ENCODE measurements at places on chromosomes 13 and 19. TPM values are rescaled to one million over a fixed set of nuclear protein-coding genes. Genes with fewer than 3 reads are reported as not detected.

SHC2 gene
- 0.13 TPM for total RNA-seq

C19orf12 gene
- 35.3 TPM for total RNA-seq

ASPDH gene
- not detected for total RNA-seq

DNA sequence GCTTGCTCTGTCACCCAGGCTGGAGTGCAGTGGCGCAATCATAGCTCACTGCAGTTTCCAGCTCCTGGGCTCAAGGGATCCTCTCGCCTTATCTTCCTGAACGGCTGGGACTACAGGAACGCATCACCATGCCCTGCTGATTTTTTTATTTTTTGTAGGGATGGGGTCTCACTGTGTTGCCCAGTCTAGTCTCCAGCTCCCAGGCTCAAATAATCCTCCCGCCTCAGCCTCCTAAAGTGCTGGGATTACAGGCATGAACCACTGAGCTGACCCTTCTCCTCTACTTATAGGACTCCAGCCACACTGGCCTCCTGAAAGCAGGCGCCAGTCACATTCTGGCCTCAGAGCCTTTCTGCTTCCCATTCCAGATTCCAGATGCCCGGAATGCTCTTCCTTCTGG is 10.5 kb downstream of the DACT3 start:
- no peak for DNase-seq

DNA sequence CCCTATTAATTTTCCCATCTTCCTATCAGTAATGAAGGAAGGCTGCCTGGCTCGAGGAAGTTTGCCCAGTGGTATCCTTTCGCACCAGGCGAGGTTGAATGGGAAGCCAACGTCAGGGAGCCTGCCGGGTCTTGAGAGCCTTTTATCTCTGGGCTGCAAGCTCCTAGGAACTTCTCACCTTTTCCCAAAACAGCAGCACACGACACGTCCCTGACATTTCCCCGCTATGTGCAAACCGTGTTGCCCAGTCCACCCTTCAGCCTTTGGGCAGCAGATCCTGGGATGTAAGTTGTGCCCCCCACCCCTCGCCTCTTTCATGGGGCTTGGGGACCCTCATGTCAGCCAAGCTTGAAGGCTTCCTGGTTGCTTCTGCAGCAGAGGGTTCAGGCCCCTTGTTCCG is 179.1 kb downstream of the ZNF536 start:
- no peak for DNase-seq

GRCh38 chr13:51797664-51798488 is 6.1 kb downstream of the DHRS12 start:
- peak; percentile 59 for DNase-seq
